ENCODE measurements at places on chromosomes 7 and 10. TPM values are rescaled to one million over a fixed set of nuclear protein-coding genes. Genes with fewer than 3 reads are reported as not detected.
A peak's percentile ranks its signal among the peaks of the same experiment; 100 is the strongest.

The LHFPL3 gene
- total RNA-seq = not detected

- no peak overlapping the region for H3K4me3 ChIP-seq
- no peak overlapping the region for H3K27ac ChIP-seq
- H3K4me1 ChIP-seq = no peaks in the 10 kb centered on the region
- no peaks in the 10 kb centered on the region for H3K36me3 ChIP-seq
Observed at GRCh38 chr7:31850066-31850465, 163.1 kb downstream of the PPP1R17 start.

DNA sequence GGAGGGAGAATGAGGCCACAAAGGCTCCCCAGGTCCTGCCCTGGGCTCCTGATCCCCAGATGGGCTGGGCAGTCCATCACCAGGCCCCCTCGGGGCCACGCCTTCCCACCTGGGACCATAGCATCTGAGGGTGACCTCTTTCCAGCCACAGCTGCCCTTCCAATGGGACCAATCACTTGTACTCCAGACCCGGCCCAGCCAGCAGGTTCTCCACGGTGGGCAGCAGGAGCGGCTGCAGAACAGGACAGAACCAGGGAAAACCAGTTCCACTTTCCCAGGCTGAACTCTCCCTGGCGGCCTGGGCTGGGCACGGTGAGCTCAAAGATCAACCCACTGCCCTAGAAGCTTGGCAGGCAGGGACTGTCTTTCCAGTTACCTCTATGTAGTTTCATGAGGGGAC is 257.6 kb downstream of the MAD1L1 start:
- H3K27ac ChIP-seq = no peak overlapping the region
- DNase-seq = no peak
- no peak overlapping the region for H3K4me3 ChIP-seq
- H3K4me1 ChIP-seq = no peaks in the 10 kb centered on the region
- no peaks in the 10 kb centered on the region for H3K27me3 ChIP-seq
- no peaks in the 10 kb centered on the region for H3K36me3 ChIP-seq

GRCh38 chr7:95479992-95480624 is 5.6 kb upstream of the ASB4 start:
- no peaks in the 10 kb centered on the region for H3K36me3 ChIP-seq
- no peak overlapping the region for H3K27ac ChIP-seq
- no peak overlapping the region for H3K4me3 ChIP-seq
- DNase-seq = no peak
- H3K4me1 ChIP-seq = no peaks in the 10 kb centered on the region

- H3K27ac ChIP-seq = no peak overlapping the region
- peaks cover 10% of the 10 kb centered on the region for H3K4me1 ChIP-seq
- H3K27me3 ChIP-seq = peaks cover 67% of the 10 kb centered on the region
- H3K4me3 ChIP-seq = peak overlapping the region; percentile 46
- H3K36me3 ChIP-seq = no peaks in the 10 kb centered on the region
Observed at GRCh38 chr7:100965723-100966541, 3.4 kb upstream of the MUC12 start.

- H3K4me3 ChIP-seq = no peak overlapping the region
- DNase-seq = no peak
- H3K27me3 ChIP-seq = no peaks in the 10 kb centered on the region
Observed at GRCh38 chr7:52146871-52147634, 830.4 kb upstream of the COBL start.

DNA sequence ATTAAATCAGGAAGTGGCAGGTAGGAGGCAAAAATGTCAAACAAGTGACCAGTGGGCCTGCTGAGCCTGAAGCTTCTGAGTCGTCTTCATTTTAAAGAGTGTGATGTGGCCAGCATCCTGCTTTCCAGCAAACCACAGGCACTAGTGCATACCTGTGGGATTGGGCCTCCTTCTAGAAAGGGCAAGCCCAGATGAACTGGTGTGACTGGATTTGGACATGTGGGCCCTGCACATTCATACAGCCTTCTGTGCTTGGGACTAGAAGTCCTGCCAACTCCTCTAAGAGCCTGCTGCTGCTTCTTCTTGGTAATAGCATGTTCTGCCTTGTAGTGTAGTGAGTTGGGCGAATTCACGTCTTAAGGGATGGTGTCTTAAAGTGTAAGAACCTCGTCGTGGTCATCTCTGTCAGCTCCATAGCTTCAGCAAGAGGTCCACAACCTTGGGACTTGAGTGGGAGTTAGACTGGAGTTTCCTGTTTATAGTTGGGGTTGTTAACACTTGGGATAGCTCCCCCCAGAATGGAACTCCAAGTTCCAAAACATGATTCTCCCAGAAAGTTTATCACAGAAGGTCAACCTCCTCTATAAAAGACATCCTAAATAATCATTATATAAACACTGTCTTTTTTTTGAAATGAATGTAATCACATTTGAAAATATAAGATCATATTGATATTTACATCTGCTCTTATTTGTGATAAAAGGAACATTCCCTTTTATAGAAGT is 11.2 kb downstream of the BMPER start:
- no peaks in the 10 kb centered on the region for H3K27me3 ChIP-seq
- DNase-seq = peak; percentile 69
- no peaks in the 10 kb centered on the region for H3K36me3 ChIP-seq
- no peak overlapping the region for H3K27ac ChIP-seq

DNA sequence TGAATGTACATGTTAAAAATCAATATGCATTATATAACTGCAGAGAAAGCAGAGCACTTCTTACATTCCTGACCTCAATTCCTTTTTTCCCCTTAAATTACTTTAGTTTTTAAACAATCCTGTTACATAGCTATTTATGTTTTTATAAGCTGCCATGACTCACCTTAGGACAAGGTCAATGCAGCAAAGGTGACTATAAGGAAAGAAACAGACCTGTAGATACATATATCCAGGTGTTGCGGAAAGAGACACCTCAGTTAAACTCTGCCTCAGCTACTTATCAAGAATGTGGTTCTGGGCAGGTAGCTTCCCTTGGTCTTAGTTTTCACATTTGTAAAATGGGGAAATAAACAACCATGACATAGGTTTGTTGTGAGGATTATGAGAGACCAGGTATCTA is 105.5 kb downstream of the DPY19L1 start:
- no peaks in the 10 kb centered on the region for H3K4me1 ChIP-seq
- H3K4me3 ChIP-seq = no peak overlapping the region
- no peak for DNase-seq
- H3K36me3 ChIP-seq = no peaks in the 10 kb centered on the region

All from breast epithelium (tissue), 4 donors.